ENCODE measurements at places on chromosomes 3 and 15.

- no peak for DNase-seq
These were observed 38.4 kb upstream of the TRAK1 start for GRCh38 chr3:42052484-42053351.

- no peak for DNase-seq
These were observed 220.7 kb upstream of the SEMA6D start for GRCh38 chr15:47496343-47497185.

GRCh38 chr3:122937745-122938144 is 89.8 kb downstream of the SEMA5B start:
- DNase-seq: no peak

- no peak for DNase-seq
These were observed 750 bp downstream of the PODXL2 start for GRCh38 chr3:127629467-127630403.

- no peak for DNase-seq
These were observed 87.3 kb upstream of the OXTR start for GRCh38 chr3:8856721-8857120.
